ENCODE measurements at places on chromosomes 2 and 18.

- DNase-seq = no peak
Measured at GRCh38 chr2:7625392-7626138, 708.4 kb downstream of the RNF144A start.

DNA sequence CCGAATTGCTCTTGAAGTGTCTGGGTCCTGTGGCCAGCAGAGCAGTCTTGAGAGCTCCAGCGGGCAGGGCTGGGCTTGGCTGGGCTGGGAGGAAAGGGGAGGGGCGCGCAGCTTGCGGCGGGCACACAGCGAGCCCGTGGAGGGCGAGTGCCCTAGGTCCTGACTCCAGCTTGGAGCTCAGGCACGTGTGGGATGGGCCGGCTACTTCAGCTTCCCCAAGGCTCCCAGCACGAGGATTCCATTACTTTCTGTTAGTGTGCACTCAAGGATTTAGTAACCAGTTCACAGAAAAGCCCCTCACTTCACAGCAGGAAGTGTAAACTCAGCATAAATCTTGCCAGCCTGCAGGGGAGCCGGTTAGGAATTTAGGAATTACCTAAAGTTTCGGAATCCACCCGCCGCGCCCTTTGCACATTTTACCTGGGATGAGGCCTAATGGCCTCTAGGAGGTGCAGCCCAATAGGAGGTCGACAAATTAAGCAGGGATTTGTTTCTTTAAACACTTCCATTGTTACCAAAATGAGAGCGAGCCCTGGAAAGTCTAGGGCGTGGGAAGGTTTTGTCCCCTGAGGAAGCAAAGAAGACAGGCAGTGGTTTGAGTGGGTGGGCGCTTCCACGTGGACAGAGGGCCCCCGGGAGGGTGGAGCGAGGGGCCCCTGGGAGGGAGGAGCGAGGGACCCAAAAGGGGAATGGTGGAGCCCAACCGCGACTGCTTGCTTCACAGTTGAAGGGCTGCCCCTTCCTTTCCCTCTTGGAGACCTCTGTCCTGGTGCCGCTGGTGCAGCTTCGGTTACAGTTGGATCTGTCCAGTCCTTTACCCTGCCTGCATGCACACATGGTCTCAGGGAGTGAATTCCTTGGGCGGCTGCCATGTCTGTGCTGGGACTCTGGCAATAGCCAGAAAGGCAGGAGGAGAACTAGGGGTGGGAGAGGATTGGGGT, 93.3 kb downstream of the CTAGE1 start:
- DNase-seq = peak; percentile 49

GRCh38 chr2:96100893-96101304, 15.5 kb downstream of the ADRA2B start:
- DNase-seq = peak; percentile 5

- DNase-seq = peak; percentile 41
Measured at GRCh38 chr2:181656450-181657291, at the start of gene CERKL. CERKL (minus strand) TSS chr2:181657105; CDS start chr2:181657006, 99 bp downstream.

DNA sequence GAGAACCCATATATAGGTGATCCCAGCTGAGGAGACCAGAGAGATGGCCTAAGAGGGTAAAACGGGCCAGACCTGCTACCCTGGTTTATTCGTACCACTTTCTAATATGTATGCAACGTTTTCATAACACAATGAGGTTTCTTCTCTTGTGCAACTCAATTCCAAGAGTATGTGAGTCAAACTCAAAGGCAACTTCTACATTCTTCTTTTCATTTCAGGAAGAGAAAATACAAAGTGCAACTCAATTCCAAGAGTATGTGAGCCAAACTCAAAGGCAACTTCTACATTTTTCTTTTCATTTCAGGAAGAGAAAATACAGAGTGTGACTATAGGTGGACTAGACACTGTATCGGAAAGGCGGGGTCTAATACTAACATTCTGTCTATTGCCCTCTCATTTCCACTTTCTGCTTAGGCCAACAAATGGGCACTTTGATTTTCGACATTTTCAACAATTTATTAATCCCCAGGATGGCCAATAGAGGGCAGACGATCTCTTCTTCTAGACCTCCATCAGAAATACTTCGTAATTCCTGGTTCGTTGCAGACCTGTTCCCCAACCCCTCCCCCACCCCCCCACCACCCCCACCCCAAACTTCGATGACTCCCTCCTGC, 3.7 kb upstream of the CRIM1 start:
- DNase-seq = no peak

GRCh38 chr18:77304268-77304667, 54.6 kb downstream of the GALR1 start:
- no peak for DNase-seq

DNA sequence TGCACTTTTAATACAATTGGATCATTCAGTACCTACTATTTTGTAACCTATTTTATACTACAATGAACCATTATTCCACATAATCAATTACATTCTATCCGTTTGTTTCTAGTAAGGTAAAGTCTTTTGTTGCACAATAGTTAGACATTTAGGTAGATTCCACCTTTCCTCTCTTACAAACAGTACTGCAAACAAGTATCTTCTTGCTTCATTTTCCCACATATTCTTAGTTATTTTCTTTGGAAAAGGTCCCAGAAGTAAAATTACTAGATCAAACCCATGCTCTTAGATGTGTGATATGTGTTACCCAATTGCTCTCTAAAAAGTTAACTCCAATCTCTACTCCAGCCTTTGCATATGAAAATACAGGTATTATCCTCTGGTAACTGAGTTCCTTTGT, 49.6 kb downstream of the SPIRE1 start:
- no peak for DNase-seq

GRCh38 chr2:238305092-238305862, 15.0 kb upstream of the TRAF3IP1 start:
- no peak for DNase-seq

- no peak for DNase-seq
Measured at GRCh38 chr2:220847589-220847988, 724.5 kb downstream of the EPHA4 start.

- DNase-seq = no peak
Measured at GRCh38 chr2:44360749-44361329, 455 bp downstream of the PREPL start.

DNA sequence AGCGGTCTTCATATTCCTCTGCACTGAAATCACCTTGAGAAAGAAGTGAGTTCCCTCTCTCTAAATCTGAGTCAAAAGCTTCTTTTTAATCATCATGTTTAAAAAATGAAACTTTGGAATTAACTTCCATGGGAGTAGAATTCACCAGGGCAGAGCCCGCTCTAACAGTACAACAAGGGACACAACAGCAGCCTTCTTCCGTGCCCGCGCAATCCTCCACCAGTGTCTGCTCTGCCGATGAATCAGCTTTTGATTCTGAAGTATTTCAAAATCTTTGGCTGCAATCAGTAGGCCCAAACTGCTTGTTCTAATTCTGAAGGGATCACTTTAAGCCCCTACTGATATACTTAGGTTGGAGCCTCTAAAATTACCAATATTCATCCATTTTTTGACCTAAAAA, 76.9 kb downstream of the USP40 start:
- DNase-seq = no peak

- no peak for DNase-seq
Measured at GRCh38 chr2:128409326-128410034, 90.8 kb upstream of the HS6ST1 start.

- no peak for DNase-seq
Measured at GRCh38 chr2:144718376-144718775, 198.5 kb upstream of the ZEB2 start.

- no peak for DNase-seq
Measured at GRCh38 chr2:40851661-40852060, 399.8 kb upstream of the SLC8A1 start.

- DNase-seq = no peak
Measured at GRCh38 chr2:20935168-20935775, 108.6 kb downstream of the APOB start.

GRCh38 chr2:45780541-45781463, 129.3 kb downstream of the PRKCE start:
- no peak for DNase-seq

GRCh38 chr2:128818248-128818647, 499.6 kb upstream of the HS6ST1 start:
- DNase-seq = no peak

DNA sequence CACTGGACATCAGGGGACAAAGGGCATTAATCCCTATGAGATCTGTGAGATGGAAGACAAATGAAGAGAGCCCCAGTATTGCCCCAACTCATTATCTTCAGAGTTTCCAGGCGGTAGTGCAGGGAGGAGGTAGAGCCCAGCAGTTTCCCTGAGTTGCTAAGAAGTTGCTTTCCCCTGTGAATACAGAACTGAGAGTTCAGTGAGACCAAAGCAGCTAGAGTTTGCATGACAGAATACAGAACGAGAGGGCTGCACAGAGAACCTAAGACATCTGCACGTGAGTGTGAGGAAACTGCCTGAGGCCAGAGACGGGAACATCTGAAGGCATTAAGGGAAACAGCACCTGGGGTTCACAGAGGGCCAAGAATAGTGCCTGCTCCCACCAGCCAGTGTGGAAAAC, 18.1 kb upstream of the PGAP1 start:
- no peak for DNase-seq

DNA sequence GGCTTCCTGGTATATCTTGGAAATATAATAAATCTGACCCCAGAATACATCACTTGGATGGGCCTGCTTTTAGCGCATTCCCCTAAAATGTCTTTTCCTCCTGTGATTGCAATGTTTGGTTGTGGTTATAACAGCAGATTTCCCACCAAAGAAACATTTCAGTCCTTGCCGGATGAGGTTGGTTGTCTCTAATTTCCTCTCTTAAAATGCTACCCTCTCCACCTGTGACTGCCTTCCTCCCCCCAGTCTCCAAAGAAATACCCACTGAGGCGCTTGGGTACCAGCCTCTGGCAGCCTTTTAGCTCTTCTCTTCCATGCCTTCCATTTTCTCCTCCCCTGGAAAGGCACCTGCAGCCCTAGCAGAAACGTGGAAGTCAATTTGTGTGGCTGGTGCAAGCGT, 102.1 kb upstream of the SIX3 start:
- no peak for DNase-seq

DNA sequence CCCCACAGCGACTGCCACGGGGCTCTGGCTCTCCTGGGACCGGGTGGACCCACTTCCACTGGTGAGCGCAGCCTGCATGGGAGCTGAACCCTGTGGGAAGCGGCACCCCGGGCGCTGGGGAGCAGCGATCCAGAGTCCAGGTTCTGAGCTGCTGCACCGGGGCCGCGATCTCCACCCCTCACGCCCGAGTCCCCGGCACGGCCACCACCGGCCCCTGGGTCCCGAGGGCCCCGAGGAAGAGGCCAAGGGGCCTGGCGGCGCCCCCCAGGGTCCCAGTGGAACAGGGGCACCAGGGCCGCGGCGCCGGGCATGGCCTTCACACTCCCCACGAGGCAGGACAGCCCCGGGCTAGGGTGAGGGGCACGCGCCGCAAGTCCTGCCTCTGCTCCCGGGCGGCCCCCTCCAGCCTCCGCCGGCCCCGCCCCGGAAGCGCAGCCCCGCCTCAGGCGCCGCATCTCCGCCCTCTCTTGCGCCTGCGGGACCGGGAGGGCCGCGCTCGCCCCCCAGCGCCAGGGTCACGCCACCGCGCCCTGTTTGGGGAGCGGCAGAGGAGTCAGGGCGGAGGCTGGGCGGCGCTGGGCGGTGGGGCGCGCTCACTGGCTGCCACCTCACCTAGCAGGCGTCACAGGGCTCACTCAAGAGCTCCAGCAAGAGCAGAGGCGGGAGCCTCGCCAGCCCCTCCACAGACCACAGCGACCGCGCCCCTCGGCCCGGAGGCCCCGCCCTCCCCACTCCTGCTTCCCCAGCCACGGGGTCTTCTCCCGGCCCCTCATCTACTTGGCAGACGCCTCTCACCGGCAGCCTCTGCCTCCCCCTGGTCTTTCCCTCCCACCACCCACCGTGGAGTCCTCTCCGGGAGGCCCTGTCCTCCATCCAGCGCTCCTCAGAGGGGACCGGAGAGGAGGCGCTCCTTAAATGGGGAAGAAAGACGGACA, 26.8 kb downstream of the THAP4 start:
- DNase-seq = peak; percentile 87

GRCh38 chr2:64760128-64760527, 106.4 kb upstream of the SERTAD2 start:
- DNase-seq = no peak

GRCh38 chr2:205473791-205474190, 208.5 kb upstream of the NRP2 start:
- no peak for DNase-seq

DNA sequence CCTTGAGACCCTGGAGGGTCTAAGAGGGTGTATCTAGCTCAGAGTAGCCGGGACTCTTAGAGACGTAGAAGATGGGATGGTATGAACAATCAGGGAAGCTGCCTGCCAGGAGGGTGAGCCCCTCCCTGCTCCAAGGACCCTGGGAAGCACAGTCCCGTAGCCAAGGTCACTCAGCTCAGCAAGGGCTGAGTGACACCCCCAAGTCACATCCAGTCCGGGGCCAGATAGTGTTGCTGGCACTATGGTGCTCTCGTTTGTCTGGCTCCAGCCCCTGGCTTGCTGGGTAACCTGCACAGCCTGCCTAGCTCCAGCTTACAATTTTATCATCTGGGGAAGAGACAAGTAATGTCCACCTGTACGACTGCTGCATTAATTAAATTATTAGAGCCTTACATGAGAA, 22.3 kb downstream of the REEP1 start:
- DNase-seq = no peak

- DNase-seq = peak; percentile 91
Measured at GRCh38 chr18:80108739-80109675, at the start of gene ADNP2. ADNP2 (plus strand) TSS chr18:80109262; CDS start chr18:80117543, 8,281 bp downstream.

DNA sequence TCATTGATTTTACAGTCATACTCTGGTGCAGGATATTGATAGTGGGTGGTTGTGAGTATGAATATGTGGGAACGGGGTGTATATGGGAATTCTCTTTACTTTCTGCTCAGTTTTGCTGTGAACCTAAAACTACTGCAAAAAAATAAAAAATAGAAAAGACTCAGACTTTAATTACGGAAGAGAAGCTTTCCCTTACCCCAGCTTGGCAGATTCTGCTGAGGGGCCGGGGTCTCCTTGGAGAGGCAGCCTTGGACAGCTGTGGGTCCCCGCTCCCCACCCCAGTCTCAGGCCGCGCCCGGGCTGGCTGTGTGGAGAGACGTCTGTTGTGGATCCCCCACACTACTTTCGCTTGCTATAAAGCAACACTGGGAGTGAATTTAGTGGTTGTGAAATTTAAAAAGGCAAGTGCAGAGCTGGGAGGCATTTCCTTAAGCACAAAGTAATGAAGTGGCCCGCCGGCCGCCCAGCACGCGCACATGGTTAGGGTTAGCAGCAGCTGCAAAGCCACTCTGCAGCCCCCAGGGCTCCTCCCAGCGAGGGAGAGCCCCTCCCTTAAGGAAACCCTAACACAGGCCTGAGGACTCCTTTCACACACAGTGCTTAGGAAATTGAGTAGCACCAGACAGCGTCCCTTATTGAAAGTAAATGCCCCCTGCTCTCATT, 102.4 kb downstream of the DDX1 start:
- peak; percentile 44 for DNase-seq

DNA sequence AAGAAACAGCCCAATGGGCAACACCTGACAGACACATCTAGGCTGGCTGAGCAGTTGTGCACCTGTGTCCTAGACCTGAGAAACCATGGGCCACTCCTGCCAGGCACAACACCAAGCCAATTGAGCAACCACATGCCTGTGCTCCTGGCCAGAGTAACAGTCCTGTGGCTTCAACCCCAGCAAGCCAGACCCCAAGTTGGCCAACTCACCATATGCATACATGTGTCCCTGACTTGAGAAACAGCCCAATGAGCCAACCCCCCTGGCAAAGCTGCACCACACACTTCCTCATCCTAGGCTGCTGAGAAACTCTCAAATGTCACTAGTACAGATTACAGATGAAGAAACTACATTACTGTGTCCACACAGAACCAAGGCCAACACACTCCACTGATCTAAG, 36.6 kb downstream of the USP34 start:
- DNase-seq = no peak
